ENCODE measurements at places on chromosomes 2 and 18.
A peak's percentile ranks its signal among the peaks of the same experiment; 100 is the strongest.

DNA sequence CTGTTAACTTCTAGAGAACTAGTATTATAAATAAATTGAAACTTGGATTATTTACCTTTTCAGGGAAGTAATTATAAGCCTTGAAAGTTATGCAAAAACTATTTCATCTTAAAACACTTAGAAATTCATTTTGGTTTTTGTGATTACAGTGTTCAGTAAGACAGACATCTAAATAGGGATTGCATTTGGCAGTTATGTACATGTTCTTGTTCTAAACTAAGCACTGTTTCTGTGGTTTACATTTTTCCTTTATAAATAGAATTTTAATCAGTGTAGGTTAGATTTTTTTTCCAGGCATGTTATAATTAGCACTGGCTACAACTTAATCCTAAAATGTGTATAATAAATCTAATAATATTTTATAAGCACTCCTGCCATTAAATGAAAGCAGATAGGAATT, 35.0 kb downstream of the LCLAT1 start:
- no peak for DNase-seq

GRCh38 chr2:172496160-172496608, 59.7 kb upstream of the PDK1 start:
- DNase-seq = no peak

GRCh38 chr2:29278966-29279365, 163.8 kb downstream of the CLIP4 start:
- DNase-seq = no peak

GRCh38 chr2:42954227-42954962, 162.0 kb upstream of the HAAO start:
- no peak for DNase-seq

GRCh38 chr2:24077535-24077877, 1.4 kb upstream of the SF3B6 start:
- DNase-seq = no peak

GRCh38 chr2:135052042-135052876, at the start of gene RAB3GAP1:
Gene RAB3GAP1 (plus strand): TSS chr2:135052292. CDS start chr2:135052308, 16 bp downstream.
- DNase-seq = peak; percentile 88

GRCh38 chr18:22988208-22988607, 55.1 kb downstream of the RBBP8 start:
- no peak for DNase-seq

DNA sequence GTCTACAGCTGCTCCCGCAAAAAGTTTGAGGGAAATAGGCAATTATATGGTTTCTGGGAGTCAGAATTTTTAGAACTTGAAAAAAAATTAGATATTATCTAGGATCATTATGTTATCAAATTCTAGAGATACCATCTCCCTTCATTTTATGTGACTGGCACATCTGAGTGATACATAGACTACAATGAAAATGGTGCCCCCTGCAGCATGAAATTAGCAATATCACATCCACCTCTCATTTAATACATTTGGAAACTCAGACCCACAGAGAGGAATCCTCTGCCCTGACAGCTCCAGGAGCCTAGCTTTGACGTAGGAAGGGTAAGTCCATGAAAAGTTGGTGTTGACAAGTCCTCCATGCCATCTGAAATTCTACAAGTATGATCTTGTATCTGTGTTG, 381.6 kb downstream of the SUCLG1 start:
- DNase-seq = peak; percentile 41

GRCh38 chr2:150256736-150257135, 230.7 kb downstream of the RND3 start:
- DNase-seq = no peak

DNA sequence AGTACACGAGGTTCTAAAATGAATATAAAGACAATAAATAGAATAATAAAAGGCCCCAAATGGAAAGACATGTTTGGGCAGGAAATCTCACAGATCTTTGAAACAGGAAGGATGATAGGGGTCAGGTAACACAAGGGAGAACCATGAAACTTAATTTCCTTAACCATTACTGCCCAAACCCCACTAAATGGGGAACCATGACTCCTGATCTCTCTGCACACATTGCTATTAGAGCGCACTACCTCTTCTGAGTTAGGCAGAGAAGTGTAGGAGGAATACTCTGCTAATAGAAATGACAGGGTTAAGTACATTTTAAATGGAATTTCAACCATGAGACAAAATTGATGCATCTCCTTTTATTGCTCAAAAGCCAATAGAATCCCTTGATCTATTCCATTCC, 213.7 kb upstream of the SETBP1 start:
- DNase-seq = no peak

GRCh38 chr2:43749583-43749982, 24.3 kb upstream of the DYNC2LI1 start:
- DNase-seq = no peak

- DNase-seq = no peak
These were observed 52.5 kb downstream of the SETBP1 start for GRCh38 chr18:44733069-44733753.

GRCh38 chr2:217099561-217099960, 239.7 kb upstream of the TNP1 start:
- DNase-seq = no peak

DNA sequence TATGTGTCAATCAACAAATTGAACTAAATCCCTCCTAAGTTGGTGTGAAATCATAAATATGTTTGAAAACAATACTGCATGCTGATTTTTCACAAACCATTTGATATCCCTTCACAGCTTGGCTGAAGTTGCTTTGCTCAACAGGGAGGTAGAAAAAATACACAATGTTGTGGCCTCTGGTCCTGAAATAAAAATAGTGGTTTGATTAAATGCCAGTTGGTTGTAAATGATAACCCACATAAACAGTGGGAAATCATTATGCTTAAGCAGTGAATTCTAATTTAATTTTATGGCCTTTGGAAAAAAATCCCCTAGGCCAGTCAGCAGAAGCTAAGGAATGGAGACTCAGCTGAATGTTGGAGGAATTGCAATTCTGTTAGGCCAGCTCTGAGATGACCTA, 359.4 kb upstream of the CWC22 start:
- DNase-seq = no peak

- DNase-seq = peak; percentile 25
These were observed 15.6 kb downstream of the SLC39A10 start for GRCh38 chr2:195672674-195673073.

GRCh38 chr2:83967854-83968253, 491.2 kb downstream of the SUCLG1 start:
- DNase-seq = peak; percentile 24

GRCh38 chr2:171390941-171391516, 42.8 kb downstream of the METTL8 start:
- no peak for DNase-seq

GRCh38 chr2:64284751-64285150, 140.5 kb upstream of the PELI1 start:
- DNase-seq = no peak

DNA sequence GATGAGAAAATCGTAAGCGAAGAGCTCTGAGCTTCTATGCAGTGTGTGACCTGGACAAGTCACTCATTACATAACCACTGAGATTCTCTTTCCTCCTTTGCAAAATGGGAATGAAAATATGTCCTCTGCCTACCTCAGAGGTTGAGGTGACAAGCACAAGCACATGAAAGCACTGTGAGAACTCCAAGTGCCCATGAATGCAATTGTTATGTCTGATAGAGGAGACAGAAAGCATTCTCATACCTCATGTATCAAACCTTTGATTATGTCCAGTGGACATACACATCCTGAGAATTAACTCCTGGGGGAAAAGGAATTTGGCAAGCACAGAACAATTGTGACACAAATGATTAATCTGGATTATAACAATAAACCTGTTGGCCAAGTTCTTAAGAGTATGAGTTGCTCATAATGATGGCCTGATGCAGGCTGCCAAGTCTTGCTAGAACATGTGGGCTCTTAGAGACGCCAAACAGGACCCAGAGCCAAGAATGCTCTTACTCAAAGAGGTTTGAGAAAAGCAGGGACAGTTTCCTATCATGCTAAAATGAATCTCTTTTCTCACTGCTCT, 8.5 kb upstream of the RMDN2 start:
- no peak for DNase-seq

DNA sequence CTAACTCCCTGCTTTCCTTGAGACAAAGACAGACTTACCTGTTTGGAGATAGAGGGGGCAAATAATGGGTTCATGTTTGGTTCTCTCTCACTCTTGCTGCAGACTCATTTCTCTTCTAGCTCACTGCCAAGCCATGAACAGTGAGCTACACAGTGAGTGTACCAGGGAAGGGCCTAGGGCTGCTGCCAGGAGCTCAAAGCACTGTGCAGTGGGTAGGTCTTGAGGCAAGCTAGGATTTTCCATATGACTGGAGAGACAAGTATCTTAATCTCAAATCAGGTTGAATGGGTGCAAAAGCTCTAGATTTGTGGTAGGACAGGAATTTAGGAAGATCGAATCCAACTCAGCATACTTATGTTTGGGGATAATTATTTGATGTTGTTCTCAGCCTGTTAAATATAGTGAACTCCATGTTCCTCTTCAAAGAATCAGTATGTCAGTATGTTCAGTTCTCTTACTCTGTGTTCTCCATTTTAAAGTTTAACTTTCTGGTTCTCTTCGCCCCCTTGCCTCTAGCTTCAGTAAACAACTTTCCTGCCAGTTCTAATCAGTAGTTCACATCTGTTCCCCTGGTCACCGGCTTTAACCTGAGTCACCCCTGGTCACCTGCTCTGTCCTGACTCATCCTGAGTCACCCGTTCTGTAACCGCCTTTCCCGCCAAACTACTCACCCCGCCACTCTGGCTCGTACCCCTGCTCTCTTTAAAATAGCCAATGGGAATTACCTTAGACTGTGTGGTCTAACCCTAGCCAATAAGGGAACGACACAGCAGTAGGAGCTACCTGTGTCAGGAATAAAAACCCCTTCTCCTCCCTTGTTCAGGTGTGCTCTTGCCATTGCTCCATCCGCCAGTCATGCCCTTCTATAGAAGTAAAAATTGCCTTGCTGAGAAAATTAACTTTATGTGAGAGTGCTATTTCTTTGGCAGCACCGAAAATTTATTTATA, 21.9 kb downstream of the SLC25A52 start:
- DNase-seq = peak; percentile 70

GRCh38 chr2:18585526-18585925, 3.8 kb downstream of the NT5C1B start:
- DNase-seq = no peak

- no peak for DNase-seq
These were observed 187.3 kb downstream of the RTP5 start for GRCh38 chr2:242056785-242057184.
